Activated CD4-positive, CD25-positive, alpha-beta regulatory T cell treated with anti-CD3 and anti-CD28 coated beads, Interleukin-2, amount 50 U/mL, for 16 hours (primary cell): ENCODE measurements at places on chromosomes 12 and 14.

DNA sequence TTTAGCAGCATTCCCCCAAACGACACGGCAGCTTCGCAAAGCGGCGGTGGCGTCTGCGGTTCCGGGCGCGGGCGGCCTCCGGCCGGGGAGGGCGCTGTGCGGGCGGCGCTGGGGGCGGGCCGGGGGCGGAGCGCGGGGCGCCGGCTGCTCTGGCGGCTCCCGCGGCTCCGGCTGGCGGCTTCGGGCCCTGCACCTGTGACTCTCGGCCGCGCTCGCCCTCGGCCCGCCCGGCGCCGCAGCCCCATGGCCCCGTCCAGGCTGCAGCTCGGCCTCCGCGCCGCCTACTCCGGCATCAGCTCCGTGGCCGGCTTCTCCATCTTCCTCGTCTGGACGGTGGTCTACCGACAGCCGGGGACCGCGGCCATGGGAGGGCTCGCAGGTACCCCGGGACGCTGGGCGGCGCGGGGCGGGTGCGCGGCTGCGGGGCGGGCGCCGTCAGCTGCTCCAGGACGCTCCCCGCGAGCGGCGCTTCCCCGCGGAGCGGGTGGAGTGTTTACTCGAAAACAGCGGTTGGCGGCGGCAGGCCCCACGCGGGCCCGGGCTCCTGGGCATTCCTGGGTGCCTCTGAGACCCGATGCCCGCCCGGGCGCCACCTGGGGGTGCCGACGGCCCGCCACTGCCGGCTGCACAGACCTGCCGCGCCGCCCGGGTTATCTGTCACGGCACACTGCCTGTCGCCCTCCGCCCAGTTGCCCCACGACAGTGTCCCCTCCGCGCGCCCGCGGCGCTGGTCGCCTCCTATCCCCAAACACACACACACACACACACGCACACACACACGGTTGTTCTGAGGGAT lies at the start of gene SLC48A1:
Gene SLC48A1, plus strand, starts transcription at position 177 of the 796 bp plus-strand sequence. Its CDS starts 67 bp downstream, at position 244.
- peak; percentile 35 for DNase-seq

- no peak for DNase-seq
These were observed 13.6 kb upstream of the TFCP2 start for GRCh38 chr12:51186465-51187085.

GRCh38 chr12:59808317-59808910 lies 212.6 kb downstream of the SLC16A7 start:
- no peak for DNase-seq

DNA sequence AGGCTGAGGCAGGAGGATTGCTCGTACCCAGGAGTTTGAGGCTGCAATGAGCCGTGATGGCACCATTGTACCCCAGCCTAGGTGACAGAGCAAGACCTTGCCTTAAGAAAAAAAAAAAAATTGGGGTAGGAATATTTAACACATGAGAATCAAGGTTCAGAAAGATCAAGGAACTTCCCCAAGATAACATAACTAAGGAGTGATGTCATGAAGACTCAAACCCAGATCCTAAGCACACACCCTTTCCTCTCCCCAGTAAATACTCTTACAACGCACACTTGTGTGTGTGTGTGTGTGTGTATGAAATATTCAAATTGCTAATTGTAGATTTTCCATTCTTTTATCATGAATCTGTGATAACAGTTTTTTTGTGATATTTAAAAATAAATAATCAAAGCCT lies 90.6 kb upstream of the NUDT4 start:
- no peak for DNase-seq

DNA sequence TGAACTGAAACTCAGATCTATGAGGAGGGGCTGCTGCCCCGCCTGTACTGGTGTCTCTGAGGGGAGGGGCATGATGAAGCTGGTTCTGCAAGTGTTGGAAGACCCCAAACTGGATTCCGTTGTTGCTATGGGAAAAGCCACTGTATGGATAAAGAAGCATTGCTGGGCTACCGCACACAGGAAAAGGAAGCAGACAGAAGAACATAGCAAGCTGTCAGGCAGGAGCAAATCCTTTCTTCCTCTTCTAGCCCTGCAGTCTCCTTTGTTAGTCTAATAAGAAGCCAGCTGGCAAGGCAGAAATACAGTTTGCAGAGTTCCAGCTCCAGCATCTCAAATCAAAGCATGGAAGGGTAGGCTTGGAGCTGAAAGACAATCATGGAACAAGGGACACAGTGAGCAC lies 26.3 kb upstream of the NR1H4 start:
- DNase-seq, result no peak

GRCh38 chr14:98956181-98956580 lies 315.8 kb downstream of the BCL11B start:
- no peak for DNase-seq
